ENCODE measurements at places on chromosomes 1 and 21.
A peak's percentile ranks its signal among the peaks of the same experiment; 100 is the strongest.

- DNase-seq: peak; percentile 50
Observed at GRCh38 chr1:86499987-86500593, 31.4 kb downstream of the CLCA1 start.

GRCh38 chr1:217273866-217274265 lies 357.0 kb downstream of the GPATCH2 start:
- DNase-seq: no peak

GRCh38 chr21:26933448-26933847 lies 33.4 kb downstream of the ADAMTS5 start:
- no peak for DNase-seq

DNA sequence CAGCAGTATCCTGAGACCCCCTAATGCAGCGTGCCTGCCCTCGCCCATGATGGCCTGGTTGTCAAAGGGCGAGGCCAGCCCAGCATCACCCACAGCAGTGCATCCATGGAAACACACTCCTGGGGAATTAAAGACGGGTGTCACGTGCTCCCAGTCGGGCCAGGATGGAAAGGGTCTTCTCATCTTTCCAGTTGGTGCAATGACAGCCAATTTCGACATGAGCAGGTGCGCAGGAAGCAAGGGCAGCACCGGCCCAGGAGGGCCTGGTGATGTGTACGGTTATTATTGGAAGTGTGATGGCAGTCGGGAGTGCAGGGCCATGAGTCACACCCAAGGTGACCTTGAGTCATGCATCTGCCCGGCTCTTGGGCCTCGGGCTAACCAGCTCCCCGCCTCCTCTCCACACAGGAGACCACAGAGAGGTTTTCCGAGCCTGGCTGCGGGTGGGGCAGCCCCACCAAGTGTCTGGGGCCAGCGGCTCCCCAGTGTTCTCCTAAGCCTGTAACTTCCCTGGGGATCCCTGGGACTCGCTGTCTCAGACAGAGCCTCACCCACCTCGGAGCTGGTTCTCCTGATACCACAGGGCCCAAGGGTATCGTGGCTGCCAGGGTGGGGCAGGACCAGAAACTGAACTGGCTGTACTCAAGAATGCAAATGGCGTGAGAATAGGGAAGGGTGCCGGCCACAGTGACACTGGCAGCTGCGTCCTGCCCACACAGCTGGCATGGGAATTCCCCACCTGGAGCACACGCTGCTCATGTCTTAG lies 119.8 kb downstream of the SIK1 start:
- DNase-seq: no peak

- DNase-seq: no peak
Observed at GRCh38 chr1:28244549-28245251, 8.8 kb downstream of the ATP5IF1 start.

GRCh38 chr1:97245026-97245425 lies 523.4 kb downstream of the PTBP2 start:
- no peak for DNase-seq

GRCh38 chr1:4529446-4530165 lies 124.8 kb upstream of the AJAP1 start:
- no peak for DNase-seq

DNA sequence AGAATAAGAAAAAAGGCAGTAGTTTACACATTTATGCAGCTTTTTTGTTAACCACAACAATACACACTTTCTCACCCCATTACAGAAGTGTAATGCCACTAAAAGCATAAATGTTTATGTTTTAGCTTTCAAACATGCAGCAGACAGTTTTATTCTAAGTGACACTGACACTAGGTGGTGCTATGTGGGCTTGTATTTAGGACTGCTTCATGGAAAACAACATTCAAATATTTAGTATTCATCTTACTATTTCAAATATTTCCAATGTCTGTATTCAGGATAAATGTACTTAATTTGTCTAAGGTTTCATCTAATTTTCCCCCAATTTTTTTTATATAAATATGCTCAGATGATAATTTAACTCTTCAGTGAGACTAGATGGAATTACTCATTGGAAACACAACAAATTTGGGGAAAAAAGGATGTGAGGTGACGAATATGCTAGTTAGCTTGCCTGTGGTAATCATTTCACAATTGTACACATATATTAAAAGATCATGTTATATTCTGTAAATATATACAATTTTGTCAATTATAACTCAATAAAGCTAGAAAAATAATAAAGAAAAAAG lies 71.4 kb downstream of the USP1 start:
- peak; percentile 39 for DNase-seq

Data from mesendoderm (in vitro differentiated cells).